Endodermal cell (in vitro differentiated cells): ENCODE measurements at places on chromosomes 1 and 21.

GRCh38 chr1:54124472-54124871, 28.3 kb downstream of the CDCP2 start:
- peak; percentile 53 for DNase-seq

GRCh38 chr1:47468709-47469389, 31.0 kb downstream of the FOXD2 start:
- DNase-seq, result no peak

GRCh38 chr1:32346532-32347157, 10.6 kb upstream of the MARCKSL1 start:
- no peak for DNase-seq

DNA sequence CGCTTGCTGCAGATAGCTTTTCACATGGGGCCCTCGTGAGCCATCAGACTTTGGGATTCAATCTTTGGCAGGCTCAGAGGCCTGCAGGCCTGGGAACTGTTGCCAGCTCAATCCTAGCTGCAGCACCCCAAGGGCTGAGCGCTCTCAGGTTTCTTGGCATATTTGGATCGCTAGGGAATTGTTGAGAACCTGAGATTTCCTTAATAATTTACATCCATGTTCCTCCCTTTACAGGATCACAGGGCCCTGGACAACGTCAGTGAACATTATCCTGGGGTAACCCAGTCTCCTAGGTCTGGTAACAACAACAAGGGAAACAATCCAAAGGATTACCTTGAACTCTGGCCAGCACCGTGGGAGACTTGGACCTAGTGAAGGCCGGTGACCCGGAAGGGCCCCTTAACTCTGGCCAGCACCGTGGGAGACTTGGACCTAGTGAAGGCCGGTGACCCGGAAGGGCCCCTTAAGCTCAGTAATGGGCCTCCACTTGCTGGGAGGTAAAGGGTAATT, 49.3 kb upstream of the NEK2 start:
- no peak for DNase-seq

DNA sequence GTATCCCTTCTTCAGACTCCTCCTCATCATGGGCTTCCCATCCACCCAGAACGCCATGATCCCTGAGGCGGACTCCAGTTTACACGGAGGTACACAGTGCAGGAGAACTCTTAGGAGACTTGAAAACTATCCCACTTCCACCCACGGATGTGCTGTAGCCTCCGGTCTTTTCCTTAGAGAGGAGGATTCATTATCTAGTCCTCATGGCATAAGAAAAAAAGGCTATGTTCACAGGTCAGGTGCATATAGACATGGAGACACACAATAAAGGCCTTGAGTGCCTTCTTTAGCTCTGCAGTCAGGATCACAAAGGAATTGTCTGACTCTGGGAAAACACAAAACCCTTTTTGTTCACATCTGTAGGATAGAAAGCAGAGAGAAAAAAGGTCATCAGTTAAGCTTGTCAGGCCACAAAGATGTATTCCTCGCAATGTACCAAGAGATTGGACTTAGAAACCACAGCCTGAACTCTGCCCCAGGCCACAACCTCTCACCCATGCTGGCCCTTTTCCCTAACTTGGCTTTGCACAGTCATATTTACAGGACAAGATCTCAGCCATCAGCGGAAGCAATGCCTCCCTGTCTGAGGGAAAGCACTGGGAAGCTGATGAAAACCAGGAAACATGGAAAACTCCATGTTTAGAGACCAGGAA, 9.0 kb downstream of the CRP start:
- DNase-seq, result no peak

- DNase-seq, result peak; percentile 31
These were observed 13.0 kb downstream of the BATF3 start for GRCh38 chr1:212686591-212686990.

DNA sequence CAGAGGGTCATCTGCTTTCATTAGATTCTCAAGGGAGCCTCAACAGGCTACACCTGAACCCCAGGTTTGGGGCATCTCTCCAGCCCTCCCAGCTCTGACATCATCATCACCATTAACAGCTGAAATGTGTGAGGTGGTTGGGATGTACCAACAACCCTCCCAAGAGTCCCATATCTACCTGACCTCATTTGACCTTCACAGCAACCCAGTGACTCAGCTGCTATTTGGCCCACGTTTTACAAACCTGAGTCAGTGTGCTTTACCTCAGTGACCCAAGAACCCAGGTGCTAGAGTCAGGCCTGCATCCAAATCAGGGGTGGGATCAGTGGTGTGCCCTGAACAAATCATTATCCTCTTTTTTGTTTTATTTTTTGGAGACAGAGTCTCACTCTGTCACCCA, 53.3 kb upstream of the TINAGL1 start:
- DNase-seq, result no peak

DNA sequence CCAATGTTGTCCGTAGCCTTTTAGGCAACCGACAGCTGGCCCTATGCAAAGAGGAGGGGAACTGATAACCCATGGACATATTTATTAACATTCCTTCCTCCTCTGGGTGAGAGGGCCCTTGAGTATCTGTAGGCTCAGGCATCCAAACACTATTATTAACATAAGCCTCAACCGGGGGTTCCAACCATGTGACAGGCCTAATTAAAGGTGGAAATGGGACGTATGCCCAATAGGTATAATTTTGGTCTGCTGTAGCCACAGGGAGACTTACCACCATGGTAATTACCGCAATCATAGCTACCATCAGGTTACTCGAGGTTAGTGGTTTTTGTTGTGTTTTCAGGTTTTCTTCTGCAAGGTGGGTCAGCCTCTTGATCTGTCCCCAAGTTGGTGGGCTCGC, 5.3 kb downstream of the DAP3 start:
- no peak for DNase-seq

DNA sequence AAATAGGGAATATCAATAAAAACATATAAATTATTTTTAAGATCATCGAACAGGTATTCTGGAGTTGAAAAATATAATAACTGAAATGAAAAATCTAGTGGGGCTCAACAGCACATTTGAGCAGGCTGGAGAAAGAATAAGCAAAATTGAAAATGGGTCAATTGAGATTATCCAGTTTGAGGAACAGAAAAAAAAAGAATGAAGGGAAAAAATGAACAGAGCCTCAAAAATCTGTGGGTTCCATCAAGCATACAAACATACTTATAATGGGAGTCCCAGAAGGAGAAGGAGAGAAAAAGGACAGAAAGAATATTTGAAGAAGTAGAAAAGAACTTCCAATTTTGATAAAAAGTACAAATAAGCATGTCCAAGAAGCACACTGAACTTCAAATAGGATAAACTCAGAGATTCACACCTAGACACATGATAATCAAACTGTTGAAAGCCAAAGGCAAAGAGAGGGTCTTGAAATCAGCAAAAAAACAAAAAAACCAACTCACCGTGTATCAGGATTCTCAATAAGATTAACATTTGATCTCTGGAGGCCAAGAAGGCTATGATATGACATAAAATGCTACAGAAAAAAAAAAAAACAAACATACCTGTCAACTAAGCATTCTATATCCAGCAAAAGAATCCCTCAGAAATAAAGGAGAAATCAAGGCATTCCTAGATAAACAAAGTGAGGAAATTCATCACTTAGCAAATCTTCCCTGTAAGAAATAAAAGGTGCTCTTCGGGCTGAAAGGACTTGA, 5.4 kb upstream of the COQ8A start:
- DNase-seq, result no peak

DNA sequence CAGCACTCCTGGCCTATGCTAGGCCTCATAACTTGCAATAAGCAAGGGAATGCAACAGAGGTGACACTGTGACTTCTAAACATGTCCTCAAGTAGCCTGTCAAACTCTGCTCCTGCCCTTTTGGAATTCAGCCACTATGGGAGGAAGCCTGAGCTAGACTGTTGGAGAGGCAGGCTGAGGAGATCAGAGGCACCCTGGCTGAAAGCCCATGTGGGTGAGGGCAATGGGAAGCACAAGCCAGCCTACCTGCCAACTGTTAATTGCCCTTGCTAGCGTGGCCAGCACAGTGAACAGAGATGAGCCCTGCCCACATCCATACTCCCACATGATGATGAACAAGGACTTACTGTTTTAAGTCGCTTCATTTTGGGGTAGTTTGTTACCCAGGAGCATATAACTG, 17.7 kb downstream of the GNB1 start:
- DNase-seq, result no peak

DNA sequence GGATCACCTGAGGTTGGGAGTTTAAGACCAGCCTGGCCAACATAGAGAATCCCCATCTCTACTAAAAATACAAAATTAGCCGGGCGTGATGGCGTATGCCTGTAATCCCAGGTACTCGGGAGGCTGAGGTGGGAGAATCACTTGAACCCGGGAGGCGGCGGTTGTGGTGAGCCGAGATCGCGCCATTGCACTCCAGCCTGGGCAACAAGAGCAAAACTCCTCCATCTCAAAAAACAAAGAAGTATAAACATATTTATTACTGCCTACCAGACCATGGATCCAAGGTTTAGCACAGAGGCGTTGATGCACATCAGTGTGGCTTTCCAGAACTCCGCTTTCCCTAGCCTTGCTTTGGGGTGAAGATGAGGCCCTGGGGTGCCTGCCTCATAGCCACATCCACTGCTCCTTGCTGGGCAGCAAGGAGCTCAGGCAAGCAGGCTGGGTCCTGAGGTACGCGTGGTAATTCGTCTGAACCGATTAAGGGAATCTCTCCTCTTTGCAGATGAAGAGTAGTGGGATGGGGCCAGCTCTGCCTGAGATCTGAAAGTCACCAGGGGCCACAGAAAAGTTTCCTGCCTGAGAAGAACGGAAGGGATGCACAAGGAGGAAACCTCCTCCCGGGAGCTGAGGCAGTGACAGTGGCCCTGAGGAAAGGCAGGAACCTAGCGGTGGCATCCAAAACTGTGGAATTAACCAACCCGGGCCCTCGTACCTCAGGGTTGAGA, 52.3 kb upstream of the LBR start:
- no peak for DNase-seq

DNA sequence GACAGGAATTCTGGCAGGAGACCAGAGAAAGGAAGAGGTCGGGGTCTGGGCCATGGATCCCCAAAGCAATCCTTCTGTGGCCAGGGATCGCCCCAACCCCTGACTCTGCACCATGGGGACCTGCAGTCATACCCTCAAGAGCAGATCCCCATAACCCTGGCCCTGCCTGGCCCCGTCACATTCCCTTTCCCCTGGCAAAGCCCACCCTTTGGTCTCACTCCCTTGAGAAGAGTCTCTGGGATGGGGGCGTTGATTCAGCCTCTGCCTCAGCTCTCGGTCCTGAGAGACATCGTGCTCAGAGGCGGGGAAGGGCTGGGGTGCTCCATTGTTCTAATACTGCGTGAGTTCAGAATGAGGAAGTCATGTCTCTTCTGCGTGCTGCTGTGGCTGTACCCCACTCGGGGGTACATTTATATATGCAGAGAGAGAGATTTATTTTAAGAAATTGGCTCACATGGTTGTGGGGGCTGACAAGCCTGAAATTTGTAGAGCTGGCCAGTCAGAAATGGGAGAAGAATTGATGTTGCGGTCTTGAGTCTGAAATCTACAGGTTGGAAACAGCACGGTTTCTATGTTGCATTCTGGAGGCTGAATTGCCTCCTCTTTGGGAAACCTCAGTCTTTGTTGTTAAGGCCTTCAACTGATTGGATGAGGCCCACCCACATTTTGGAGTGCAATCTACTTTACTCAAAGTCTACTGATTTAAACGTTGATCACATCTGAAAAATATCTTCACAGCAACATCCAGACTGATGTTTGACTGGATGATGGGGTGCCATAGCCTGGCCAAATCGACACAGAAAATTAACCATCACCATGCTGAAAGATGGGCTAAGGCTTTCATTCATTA, 4.2 kb upstream of the PADI2 start:
- no peak for DNase-seq

- peak; percentile 84 for DNase-seq
These were observed 9.7 kb downstream of the OR2B11 start for GRCh38 chr1:247448107-247448791.

- no peak for DNase-seq
These were observed 382.9 kb upstream of the B3GALT2 start for GRCh38 chr1:193569096-193569982.

DNA sequence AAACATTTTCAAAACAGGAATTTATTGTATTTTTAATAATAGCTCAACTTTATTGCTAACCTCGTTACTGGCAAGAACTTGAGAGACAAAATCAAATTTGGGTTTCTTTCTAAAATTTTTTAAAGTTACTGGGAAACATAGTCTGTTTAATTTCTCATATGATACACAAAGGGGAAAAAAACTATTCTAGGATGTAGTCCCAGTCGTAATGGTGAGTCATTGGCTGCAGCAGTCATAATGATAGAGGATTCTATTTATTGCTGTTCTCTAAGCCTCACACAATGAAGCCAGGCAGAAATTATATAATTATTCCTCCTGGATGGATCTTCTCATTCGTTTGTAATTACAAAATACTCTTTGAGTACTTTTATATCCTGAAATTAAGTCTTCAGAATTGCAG, 326.5 kb upstream of the SGIP1 start:
- no peak for DNase-seq

DNA sequence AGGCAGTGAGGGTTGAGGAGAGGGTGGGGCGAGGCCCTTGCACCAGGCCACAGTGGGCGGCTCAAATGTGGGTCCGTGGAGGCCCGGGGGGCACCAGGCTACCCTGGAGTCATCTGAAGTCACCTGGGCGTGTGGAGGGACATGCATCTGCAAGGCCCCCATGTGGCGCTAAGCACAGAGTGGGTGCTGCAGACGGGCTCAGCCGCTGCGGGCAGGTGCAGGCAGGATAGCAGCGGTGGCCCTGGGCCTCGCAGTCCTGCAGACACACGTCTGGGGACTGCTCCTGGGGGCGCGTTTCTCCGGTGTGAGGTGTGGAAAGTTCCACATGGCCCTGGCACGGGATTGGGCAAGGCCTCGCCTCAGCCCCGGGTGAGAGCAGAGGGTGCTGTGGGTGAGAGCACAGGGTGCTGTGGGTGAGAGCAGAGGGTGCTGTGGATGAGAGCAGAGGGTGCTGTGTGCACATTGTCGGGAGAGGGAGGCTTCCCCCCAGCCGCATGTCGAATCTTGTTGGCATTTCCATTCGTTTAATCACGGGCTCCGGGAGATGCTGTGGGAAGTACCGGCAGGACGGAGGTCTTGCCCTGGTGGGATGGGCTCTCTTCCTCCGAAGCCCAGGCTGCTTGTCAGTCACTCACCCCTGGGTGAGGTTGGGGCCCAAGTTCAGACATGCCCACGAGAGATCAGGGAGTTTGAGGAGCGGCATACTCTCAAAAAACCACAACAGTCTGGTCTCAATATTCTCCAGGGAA, 46.5 kb downstream of the TP73 start:
- DNase-seq, result no peak

DNA sequence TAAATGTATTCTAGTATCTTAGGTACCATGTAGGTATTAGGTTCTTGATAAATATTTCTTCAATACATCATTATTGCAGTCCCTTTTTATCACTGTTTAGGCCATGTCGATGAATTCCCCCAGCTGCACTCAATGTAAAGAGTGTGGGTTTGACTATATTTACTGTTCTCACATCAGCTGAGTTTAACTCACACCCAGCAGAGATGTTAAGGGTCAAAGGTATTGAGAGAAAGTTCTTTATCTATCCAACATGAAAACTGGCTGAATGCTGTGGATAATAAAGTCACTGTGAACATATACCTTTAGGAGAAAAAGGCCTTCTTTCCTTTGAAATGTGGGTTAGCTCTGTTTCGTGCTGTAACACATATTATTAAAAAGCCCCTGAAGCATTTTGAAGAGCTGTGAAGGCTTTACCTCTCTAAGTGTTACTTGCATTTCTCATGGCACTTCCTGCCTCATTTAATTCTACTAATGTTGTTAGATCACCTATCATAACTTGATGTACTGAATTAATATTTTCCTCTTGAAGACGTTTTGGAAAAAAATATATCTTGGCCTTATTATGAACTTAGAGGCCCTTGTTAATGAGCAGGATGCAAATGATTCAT, 19.1 kb upstream of the LYST start:
- no peak for DNase-seq

GRCh38 chr1:201265756-201266155, 17.6 kb upstream of the PKP1 start:
- DNase-seq, result no peak

- no peak for DNase-seq
These were observed 929.1 kb downstream of the LTN1 start for GRCh38 chr21:28063241-28064216.
